ENCODE measurements at places on chromosomes 2 and 18.

GRCh38 chr2:37566517-37566981 is 104.9 kb downstream of the CDC42EP3 start:
- DNase-seq, result no peak

- no peak for DNase-seq
Observed at GRCh38 chr2:46844443-46844842, 71.2 kb downstream of the MCFD2 start.

DNA sequence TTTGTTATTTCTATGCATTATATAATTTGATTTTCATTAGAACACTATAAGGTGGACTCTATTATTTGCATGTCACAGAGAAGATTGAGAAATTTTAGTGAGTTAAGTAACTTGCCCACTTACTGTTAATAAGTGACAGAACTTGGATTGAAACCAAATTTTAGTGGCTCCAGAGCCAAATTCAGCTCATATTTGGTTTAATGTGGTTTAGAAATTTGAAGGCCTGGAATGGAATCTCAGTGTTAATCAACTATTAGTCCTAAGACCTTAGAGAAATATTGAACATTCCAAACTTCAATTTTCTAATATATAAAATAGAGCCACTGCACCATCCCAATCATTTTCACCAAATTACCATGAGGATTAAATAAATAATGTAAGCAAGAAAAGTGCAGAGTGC is 281.6 kb downstream of the ZNF385B start:
- no peak for DNase-seq

- DNase-seq, result peak; percentile 97
Observed at GRCh38 chr2:138948070-138948539, 167.9 kb upstream of the NXPH2 start.

GRCh38 chr18:28185121-28185520 is 8.2 kb upstream of the CDH2 start:
- no peak for DNase-seq

- DNase-seq, result no peak
Observed at GRCh38 chr18:13611142-13611600, 115.2 kb downstream of the FAM210A start.

DNA sequence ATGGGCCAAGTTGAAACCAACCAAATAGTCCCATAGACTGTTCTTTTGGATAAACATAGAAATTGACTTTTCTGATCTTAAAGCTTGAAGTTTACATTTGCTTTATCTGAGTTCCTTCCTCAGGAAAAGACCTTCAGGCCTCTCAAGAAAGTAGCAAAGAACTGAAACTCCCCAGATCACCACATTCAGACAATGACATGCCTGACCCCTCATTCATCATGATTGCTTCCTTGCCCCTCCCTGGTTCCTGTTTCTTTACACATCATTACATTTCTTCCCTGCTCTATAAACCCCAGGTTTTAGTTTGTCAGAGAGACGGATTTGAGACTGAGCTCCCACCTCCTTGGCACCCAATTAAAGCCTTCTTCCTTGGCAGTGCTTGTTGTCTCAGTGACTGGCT is 83.6 kb upstream of the ST3GAL5 start:
- no peak for DNase-seq

DNA sequence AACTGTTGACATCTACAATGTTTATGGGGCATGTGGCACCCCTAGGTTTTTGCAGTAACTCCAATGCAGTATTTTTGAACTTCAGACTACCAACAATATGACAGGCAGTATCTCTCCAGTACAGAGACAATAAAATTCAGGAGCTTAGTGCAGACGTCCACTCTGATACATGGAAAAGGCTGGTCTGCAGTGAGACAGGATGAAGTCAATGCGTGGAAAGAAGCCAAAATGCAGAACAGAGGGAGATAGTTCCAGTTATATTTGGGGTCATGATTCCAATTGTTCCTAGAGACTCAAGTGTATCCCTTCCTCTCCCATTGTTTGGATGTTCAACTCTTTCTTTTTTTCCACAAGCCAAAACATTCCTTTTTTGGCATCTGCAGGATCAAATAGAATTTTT is 18.7 kb upstream of the SMAD2 start:
- DNase-seq, result no peak

GRCh38 chr2:15445891-15446562 is 115.1 kb downstream of the NBAS start:
- no peak for DNase-seq

Data from SJSA1 (cell line).